NCI-H460 (cell line): ENCODE measurements at places on chromosomes 13 and 19.

GRCh38 chr13:64033921-64034320 is 2618.3 kb upstream of the PCDH20 start:
- DNase-seq = no peak

DNA sequence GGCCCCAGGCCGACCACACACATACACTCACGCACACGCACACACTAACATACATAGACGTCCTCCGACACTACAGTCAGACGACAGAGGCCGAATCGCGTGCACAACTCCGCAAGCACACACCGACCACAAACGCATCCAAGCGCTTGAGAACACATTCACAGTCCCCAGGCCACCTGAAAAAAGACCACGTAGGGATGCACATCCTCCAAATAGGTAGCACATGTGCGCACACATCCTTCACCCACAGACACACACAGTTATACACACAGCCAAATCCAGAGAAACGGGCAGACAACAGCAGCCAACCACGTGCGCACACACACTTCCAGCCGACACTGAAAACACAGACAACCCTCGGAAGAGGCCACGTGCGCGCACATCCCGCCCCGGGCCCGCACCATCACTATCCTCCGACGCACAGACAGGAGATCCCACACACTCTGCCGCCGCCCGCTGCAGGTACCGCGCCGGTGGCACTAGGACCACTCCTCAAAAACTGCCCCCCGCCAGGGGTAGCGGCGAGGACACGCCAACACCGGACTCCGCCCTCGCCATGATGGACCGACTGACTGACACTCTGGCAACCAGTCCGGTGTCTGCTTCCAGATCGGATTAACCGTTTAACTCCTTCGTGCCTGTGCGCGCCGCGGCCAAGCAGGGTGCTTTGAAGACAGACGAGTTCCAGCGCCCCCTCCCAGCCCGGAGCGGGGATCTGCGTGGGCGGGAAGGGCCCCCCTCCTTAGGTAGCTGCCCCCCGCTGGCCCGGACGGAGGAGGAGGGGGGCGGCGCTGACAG is 493 bp upstream of the PDE4A start:
- peak; percentile 63 for DNase-seq

DNA sequence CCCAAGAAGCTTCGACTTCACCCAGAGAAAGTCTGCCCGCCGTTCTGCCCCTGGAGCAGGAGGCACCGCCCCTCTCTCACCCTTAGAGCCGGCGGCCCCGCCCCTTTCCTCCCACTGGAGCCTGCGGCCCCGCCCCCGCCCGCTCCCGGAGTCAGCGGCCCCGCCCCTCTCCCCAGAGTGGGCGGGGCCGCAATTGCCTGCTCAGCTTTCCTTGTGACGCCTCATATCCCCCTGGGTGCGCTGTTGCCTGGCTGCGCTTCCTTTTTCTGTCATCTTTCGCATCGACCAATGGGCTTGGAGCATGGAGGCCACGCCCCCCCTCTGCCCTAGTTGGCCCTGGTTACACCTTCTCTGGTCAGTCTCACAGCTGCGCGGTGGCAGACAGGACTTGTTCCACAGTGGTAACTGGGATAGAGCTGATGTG is 38.2 kb upstream of the ZNF492 start:
- no peak for DNase-seq

GRCh38 chr13:21011378-21011777 is 50.0 kb downstream of the LATS2 start:
- no peak for DNase-seq

DNA sequence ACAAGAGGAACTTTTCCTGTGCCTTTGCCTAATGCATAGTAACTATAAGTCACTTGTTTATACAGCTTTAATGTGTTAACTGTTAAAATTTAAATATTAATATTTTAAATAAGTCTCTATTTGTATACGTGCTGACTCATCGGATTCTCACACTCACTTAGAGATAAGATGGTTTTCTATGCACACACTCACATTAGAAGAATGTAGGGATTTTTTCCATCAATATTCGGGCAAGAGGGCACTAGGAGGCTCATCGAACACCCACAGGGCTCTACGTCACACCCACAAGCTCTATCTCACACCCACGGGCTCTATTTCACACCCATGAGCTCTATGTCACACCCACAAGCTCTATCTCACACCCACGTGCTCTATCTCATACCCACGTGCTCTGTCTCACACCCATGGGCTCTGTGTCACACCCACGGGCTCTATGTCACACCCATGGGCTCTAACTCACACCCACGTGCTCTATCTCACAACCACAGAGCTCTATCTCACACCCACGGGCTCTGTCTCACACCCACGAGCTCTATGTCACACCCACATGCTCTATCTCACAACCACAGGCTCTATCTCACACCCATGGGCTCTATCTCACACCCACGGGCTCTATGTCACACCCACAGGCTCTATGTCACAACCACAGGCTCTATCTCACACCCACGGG is 73.4 kb downstream of the COL4A2 start:
- DNase-seq = no peak

GRCh38 chr19:31149441-31149941 is 199.7 kb downstream of the TSHZ3 start:
- no peak for DNase-seq

- no peak for DNase-seq
These were observed 65.2 kb upstream of the ZNF599 start for GRCh38 chr19:34838248-34838647.

DNA sequence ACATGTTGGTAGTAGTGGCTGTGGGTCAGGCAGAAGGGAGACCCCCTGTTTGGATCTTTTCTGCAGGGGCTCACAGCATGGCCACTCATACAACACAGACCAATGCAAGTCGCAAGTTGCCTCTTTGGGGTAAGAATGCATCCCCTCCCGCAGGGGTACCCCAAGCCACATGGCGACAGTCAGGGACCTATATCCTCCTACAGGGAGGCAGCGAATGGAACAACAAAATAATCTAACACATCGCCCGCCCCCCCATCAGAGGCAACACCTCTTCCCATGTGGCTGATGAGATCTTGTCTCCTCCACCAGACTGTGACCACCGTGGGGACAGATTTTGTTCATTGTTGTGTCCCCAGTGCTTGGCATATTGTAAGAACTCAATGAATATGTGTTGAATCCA is 40.7 kb upstream of the PNMA8B start:
- DNase-seq = no peak

DNA sequence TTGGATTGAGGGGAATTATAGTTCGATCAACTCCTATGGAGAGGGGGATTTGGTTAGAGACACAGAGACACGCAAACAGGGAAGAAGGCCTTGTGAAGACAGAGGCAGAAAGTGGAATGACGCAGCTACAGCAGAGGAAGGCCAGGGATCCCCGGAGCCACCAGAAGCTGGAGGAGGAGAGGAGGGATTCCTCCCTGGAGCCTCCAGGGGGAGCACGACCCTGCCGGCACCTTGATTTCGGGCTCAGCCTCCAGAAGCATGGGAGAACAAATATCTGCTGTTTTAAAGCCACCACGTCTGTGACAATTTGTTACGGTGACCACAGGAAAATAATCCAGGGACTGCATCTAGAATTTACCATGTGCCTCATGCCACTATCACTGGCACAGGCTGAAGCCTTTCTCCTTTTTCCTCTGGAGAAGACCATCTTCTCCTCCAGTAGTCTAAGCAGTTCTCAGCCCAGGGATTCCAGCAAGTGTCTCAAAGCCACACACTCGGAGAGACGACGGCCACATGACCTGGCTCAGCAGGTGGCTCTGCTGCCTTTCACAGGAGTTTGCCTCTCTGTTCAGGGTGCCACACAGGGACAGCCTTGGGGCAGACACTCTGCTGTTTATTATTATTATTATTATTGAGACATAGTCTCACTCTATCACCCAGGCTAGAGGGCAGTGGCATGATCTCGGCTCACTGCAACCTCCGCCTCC is 39.9 kb upstream of the CCNE1 start:
- DNase-seq = peak; percentile 24

DNA sequence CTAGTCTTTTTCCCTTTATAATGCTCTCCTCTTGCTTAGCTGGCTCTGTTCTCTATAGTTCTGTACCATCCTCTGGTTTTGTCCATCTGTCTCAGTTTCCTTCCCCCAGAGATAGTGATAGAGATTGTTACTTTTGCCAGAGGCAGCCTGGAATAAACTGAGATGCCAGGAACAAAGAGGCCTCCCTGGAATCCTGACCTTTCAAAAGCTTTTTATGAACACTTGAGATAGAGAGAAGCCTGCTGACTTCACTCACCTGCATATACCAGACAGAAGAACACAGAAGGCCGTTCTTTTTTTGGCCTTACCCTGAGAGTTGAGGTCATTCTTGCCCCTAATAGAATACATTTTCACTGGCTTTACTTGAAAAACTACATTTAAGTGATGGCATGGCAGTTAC is 150.2 kb downstream of the LHFPL6 start:
- DNase-seq = no peak

- no peak for DNase-seq
These were observed 91.2 kb downstream of the ZNF254 start for GRCh38 chr19:24178207-24178606.

GRCh38 chr19:15437355-15438123 is 12.2 kb downstream of the WIZ start:
- DNase-seq = no peak

DNA sequence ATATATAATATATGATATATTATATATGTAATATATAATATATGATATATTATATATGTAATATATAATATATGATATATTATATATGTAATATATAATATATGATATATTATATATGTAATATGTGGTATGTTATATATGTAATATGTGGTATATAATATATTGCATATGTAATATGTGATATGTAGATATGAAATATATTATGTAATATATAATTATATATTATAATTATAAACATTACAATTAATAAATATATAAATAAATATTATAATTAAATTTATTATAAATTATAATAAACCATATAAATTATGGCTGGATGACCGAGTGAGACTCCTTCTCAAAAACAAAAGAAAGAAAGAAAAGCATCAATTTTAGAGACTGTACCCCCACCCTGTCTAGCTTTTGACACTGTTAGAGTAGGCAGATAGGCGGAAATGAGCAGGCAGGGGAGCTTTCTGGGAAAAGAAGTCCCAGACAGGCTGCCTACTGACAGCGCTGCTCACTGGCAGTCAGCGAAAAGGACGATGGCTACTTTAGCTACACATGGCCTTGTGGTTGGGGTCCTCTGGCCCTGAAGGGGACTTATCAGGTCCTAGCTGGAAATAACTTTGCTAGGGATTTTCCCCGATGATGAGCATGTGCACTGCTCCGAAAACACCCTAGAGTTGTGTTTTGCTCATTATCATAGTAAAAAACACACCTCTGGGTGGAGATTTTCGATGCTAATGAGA is 19.7 kb downstream of the C3 start:
- no peak for DNase-seq

DNA sequence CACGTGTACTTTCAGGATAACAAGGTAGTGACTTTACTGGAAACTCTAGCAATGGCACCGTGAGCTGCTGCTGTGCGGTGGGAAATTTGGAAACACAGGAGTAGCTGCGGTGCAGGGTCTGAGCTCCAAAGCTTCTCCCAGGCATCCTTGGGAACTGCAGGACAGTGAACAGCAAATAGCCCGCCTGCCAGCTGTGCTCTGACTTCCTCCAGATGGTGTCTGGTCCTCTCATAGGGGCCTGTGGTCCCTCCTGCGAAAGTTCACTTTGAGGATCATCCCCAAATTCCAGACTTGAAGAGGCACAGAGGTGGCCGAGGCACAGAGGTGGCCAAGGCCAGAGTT is 287.3 kb upstream of the MAB21L1 start:
- DNase-seq = no peak

DNA sequence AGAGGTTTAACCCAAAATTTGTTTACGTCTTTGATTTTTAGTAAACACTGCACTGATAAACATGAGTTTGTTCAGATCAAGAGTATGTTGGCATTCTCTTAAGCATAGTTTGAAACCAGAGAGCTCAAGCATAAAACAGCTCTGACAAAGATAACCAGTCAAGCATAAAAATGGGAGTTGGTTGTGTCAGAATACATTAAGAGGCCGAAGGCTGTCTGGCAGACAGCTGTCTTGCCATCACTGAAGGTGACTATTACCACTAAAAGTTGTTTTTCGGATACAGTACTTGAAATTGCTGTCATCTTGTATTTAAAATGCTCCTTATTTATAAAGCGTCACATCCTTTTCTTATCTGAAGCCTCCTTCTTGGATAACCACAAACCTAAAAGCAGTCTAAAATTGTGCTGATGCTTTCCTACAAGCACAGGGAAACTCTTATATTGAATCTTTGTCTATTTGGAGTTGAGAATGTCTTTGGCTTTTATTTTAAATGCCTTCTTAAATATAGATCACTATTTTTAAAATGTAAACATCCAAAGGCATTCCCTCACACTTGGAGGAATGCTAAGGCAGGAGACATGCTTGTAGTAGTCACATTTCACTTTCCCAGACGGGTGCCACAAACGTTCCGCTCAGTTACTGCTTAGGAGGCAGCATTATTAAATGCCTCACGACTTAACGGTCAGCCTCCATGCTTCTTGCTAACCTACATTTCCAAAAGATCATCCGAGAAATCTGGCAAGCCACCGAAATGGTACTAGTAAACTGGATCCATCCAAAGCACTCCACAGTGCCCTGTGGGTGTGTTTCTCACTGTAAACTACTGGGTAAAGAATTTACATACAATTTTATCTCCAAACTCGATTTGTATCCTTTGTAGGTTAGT is 1.5 kb downstream of the SMAD9 start:
- no peak for DNase-seq

GRCh38 chr13:59970847-59971246 is 192.9 kb downstream of the DIAPH3 start:
- no peak for DNase-seq

DNA sequence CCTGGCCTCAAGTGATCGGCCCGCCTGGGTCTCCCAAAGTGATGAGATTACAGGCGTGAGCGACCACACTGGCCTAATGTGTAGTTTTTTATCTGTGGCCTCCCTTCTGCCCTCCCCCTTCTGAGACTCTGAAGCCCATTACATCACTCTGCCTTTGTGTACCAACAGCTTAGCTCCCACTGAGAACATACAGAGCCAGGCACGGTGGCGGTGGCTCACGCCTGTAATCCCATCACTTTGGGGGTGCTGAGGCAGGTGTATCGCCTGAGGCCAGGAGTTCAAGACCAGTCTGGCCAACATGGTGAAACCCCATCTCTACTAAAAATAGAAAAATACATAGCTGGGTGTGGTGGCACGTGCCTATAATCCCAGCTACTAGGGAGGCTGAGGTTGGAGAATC is 12.6 kb downstream of the NCR1 start:
- no peak for DNase-seq

- DNase-seq = no peak
These were observed 54.8 kb downstream of the DGKH start for GRCh38 chr13:42102961-42103865.
